ENCODE measurements at places on chromosomes 7 and 10. TPM values are rescaled to one million over a fixed set of nuclear protein-coding genes. Genes with fewer than 3 reads are reported as not detected.
A peak's percentile ranks its signal among the peaks of the same experiment; 100 is the strongest.

PHKG1 gene
- total RNA-seq, result 3.7 TPM

LDB1 gene
- 94.2 TPM for total RNA-seq

CTAGE8 gene
- 0.41 TPM for total RNA-seq

GRCh38 chr10:83848677-83849076 lies 290.6 kb upstream of the GHITM start:
- DNase-seq, result no peak

DNA sequence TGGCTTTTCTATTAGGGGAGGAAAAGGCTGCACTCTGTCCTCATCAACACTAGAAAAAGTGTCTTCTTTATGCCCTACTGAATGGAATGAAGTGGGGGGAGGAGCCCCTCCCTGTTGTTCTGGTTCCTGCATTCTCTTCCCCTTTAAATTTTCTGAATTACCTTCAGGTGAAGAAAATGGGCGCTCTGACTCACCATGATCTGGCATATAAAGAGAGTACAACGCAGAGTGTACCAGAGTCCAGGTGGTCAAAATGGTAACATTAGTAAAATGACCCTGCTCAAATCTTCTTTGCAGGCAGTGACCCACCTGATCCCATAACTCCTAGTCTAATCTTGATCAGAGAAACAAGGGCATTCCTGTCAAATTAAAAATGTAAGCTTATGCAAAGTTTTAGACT lies 80.7 kb downstream of the THSD7A start:
- DNase-seq, result no peak

DNA sequence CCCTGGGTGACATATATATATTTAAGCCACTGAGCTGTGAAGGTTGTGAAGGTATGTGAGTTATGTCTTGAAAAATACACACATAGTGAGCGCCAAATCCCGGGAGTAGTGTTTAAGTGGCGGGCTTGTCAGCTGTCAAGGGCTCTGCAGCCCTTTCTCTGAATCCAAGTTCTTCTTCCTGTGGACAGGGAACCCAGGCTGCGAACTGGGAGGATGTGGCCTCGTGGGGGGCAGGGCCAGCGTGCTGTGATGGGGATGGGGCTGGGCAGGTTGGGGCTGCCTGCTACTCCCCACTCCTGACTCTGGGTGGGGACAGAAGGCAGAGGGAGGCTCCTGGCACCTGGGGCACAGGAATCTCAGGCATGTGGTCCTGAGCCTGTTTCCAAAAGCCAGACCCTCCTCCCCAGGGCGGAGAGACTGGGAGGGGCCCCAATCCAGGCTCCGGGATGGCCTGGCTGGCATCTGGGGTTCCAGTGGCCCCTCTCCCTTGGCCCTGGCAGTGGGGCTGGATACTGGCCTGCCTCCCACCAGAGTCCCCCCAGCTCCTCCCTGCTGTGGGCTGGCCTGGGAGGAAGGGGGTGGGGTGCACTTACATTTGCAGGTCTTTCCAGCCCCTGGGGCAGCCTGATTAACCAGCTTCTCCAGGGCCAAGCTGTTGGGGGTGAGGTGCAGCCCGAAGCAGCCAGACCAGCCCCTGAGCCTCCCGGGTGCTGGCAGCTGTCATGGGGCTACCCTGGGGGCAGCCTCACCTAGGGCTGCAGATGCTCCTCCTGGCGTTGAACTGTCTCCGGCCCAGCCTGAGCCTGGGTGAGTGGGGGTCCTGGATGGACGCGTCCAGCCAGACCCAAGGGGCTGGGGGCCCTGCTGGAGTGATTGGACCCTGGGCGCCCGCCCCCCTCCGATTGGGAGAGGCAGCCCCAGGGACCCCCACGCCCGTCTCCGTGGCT lies at the start of gene UPK3B:
UPK3B (plus strand) TSS at position 622 of the 947 bp plus-strand sequence; CDS start at position 723, 101 bp downstream.
- no peak for DNase-seq

DNA sequence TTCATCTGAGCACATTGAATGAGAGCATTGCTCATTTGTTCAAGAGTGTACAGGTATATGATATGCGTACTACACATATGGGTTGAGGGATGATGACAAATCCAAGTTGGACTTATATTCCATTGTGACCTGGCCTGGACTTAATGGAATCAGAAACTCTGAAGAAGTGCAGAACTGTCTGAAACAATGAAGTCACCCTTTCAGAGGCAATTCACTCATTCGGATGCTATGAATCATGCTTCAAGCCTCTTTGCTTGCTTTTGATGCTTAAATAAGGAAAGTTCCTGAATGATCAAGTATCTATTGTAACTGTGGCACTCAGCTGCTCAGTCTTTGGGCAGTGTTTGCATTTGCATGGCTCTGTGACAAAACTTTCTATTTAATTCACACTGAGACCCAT lies 93.4 kb downstream of the ZNF365 start:
- no peak for DNase-seq

DNA sequence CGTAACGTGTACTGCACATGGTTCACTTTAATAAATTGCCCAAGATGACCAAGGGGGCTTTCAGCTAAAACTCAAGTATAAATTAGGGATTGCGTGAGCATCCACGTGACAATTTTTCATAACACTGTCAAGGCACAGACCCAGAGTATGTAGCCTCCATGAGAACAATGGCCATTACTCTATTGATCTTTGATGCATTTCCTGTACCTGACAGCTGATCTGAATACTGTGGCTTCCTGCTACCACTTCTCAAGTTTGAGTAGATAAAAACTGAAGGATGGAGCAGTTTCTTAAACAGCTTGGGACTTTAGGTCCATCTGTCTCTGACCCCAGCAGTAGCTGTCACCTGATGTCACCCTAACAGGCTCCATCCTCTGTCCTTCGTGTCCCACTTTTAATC lies 98.9 kb downstream of the ABCC2 start:
- no peak for DNase-seq

- DNase-seq, result peak; percentile 17
These were observed 26.0 kb upstream of the MALSU1 start for GRCh38 chr7:23273141-23273599.

GRCh38 chr10:21509341-21510240 lies 15.9 kb downstream of the SKIDA1 start:
- DNase-seq, result no peak

- no peak for DNase-seq
These were observed 83.6 kb downstream of the NAMPT start for GRCh38 chr7:106201164-106201563.

DNA sequence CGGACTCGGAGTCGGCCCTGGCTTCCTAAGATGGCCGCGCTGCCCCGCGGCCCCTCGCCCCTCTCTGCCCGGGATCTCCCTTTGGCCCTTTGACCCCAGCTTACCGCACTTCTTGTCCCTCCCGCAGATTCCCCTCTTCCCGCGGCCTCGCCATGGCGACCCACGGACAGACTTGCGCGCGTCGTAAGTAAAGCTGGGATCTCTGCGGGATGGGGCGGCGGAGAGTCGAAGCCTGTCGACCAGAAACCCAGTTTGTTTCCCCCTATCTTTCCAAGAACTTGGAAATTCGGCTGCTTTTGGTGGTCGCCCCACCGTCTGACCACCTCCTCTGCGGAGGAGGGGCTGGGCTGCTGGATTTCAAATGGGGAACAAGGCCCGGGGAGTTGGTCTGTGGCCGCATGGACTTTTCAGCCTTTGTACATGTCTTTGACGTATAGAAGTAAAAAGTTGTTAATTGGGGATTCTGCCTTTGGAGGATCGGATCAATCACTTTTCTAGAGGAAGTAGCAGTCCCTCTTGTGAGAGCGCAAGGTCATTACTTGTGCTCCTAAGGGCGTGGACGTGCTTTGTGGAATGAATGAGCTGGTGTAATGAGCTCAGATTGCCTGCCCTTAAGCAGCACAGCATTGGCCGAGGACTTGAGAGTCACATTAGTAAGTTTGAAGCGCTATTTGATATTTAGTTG lies 553 bp downstream of the VDAC2 start:
- peak; percentile 22 for DNase-seq

GRCh38 chr7:28748933-28749584 lies 209.1 kb downstream of the TRIL start:
- no peak for DNase-seq

- no peak for DNase-seq
These were observed 143.6 kb downstream of the ARL4A start for GRCh38 chr7:12831024-12831423.

All from frontal cortex (tissue), 4 donors.